ENCODE measurements at places on chromosomes 1 and 21.

- no peak for DNase-seq
These were observed 52.4 kb downstream of the CHD5 start for GRCh38 chr1:6127587-6128163.

- DNase-seq: peak; percentile 54
These were observed 4.1 kb downstream of the AXDND1 start for GRCh38 chr1:179369751-179370341.

GRCh38 chr1:99240621-99241020 lies 23.7 kb upstream of the PLPPR4 start:
- DNase-seq: no peak

GRCh38 chr1:202135221-202135721 lies 9.3 kb downstream of the ARL8A start:
- peak; percentile 30 for DNase-seq

DNA sequence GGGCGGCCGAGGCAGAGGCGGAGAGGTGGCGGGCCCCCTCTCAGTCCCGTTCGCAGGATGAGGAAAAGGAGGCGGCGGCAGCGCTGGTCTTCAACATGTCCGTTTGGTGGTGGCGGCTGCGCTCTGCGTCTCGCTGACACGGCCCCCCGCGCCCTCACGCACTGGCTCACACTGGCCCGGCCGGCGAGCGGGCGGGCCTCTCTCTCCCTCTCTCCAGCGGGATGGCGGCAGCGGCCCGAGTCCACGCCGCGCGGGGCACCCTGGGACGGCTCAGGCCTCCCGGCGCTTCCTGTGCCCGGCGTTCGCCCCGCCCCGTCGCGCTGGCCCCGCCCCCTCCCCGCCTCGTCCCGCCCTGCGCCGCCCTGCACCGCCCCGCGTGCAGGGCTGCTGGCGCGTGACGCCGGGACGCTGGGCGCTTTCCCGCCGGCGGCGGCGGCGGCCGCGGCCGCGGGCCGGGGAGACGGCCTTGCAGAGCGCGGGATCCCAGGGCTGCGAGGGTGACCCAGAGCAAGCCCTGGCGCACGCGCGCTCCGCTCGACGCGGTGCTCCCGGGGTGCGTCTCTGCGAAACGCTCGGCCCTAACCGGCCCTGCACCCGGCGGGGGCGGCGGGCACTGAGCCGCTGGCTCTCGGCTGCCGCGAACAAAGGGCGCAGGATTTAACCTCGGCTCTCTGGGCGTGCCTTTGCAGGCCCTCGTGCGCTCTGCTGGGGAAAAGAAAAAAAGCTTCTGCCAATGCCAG lies at the start of gene SCAF4:
Gene SCAF4, minus strand, starts transcription at position 262 of the 740 bp plus-strand sequence. CDS start 426 bp downstream, outside the sequence.
- DNase-seq: peak; percentile 50

GRCh38 chr1:101188331-101188730 lies 48.5 kb upstream of the S1PR1 start:
- no peak for DNase-seq

- DNase-seq: no peak
These were observed 66.7 kb downstream of the CCDC30 start for GRCh38 chr1:42529724-42530181.

GRCh38 chr1:95407131-95407885 lies 173.3 kb downstream of the RWDD3 start:
- no peak for DNase-seq

GRCh38 chr1:15460708-15461095 lies 4.2 kb downstream of the CELA2A start:
- no peak for DNase-seq

DNA sequence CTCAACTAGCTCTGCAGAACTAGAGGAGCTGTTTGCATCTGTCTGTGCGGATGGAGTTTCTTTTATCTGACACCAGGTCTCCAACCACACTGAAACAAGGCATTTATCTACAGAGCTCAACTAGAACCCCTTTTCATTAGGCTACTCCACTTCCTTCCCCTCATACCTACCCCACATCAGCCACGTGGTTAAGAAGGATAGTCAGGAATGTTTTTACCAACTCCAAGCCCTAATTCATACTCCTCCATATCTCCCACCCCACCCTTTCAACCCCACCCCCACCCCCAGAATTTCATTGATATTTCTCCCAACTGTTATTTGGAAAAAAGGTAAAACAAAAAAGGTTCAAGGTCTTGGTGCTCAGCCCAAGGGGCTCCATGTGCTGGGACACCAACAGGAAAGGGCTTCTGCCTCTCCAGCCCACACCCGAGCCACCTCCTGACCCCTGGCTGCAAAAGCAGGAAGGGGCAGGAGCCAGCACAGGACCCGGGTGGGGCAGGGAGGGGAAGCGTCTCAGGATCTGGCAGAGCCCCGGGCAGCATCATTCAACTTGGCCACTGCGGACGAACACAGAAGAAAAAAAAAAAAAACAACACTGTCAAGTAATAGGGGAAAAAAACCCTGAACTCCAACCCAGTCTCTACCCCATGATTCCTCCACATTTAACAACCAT lies 7.0 kb downstream of the ENSA start:
- no peak for DNase-seq

DNA sequence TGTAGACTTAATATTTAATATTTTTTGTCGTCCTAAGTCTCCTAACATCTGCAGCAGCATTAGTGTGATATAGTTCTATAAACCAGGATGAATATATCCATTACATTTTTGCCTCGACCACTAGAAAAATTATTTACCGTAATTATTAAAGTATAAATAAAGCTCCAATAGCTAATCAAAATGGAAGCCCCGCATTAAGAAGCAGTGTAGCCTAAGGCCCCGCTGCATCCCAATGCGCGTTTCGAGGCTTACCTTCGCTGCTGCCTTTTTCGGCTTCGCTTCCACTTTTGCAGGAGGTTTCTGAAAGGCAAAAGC lies 891 bp downstream of the HMGN1 start:
- DNase-seq: no peak

DNA sequence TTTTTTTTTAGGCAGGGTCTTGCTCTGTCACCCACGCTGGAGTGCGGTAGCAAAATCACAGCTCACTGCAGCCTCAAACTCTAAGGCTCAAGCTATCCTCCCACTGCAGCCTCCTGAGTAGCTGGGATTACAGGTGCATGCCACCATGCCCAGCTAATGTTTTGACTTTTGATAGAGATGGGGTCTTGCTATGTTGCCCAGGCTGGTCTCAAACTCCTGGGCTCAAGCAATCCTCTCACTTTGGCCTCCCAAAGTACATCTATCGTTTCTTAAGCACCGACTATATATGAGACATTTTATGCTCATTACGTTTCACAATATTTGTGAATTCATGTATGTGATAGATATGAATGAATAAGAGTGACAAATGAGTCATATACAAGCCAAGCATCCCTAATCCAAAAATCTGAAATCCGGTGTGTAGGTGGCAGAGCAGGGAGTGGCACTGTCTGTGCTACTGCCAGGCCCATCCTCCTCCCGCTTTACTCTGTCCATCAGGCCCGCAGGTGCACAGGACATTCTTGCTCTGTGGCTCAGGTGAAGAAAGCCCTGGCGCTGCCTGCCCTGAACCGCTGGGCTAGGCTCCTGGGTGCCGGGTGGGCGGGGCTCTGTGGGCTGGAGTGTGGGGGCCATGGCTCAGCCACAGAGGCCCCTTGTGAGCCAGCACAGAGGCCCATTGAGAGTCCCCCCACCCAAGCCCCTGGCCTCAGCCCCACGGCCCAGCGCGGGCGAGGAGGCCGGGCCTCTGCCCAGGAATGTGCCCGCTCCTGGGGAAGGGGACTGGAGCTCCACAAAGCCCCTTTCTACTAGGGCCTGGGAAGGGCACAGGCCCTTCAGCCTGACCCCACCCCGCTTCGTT lies 45.3 kb downstream of the HSPG2 start:
- no peak for DNase-seq

DNA sequence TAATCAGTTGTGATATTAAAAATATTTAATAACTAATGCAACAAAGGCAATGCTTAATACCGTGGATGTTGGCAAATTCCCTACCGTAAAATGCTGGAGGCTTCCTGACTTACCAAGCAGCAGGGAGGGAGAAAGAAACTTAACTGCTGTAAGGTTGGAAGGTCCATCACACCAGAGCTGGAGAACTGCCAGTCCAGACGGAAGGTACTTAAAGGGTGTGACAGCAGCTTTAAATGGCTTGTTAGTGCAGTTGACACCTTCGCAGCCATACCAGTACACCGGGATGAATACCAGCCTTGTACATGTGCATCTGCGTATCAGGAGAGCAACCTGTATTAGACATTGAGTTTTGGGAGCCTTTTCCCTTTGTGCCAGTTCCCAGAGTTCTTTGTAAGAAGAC lies 269.5 kb upstream of the NCAM2 start:
- DNase-seq: no peak

DNA sequence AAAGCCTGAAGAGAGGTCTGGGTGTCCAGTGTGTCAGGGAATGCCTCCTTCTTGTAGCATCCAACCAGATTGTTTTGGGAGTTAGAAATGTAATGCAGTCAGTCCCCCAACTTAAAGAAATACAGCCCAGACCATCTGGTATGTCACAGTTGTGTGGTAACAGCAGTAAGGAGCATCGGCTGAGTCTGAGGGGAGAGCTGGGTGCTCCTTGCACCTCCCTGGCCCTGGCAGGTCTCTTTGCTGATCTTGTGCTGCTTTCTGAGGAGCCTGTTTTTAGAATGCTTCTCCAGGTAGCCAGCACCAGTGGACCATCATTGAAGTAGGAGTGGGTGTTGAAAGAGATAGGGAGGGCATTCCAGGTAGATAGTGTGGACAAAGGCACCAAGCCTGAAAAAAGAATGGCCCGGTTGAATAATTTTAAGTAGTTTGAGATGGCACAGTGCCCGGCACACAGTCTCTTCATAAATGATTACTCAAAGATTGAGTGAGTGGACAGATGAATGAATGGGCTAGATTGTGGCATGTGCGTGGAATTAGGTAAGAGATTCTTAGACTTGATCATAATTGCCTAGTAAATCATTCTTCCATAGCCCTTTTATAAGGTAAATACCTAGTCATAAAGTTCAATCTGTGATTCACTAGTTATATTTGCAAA lies 46.5 kb downstream of the LAMC1 start:
- no peak for DNase-seq

DNA sequence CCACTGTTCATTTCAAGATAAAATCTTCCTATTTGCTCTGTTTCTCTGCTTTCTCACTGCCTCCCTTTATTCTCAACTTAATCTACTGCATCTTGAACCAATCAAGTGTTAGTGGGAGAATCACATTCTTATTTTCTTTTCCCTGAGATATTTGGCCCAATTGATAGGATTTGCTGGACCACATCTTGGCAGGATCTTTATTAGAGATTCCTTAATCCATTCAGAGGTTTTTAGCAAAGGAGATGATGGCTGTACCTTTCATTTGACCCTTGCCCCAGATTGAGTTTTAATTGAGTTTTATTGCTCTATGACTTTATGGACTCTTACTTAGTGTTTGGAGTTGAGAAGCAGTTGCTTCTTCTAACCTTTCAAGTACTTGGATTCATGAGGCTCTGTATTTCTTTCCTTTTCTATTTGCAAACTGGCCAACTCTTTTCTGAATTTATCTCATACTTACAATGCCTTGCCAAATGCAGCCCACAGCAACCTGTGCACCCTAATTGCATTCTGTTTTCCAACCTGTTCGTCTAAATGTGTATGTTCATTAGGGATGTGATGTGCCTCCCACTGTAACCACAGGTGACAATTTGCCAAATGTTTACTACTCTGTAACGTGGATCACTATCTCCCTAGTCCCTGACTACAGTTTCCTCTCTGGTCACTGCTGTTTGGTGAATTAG lies 274.8 kb upstream of the KAZN start:
- no peak for DNase-seq

- no peak for DNase-seq
These were observed 37.5 kb downstream of the C1orf141 start for GRCh38 chr1:67097305-67097704.

DNA sequence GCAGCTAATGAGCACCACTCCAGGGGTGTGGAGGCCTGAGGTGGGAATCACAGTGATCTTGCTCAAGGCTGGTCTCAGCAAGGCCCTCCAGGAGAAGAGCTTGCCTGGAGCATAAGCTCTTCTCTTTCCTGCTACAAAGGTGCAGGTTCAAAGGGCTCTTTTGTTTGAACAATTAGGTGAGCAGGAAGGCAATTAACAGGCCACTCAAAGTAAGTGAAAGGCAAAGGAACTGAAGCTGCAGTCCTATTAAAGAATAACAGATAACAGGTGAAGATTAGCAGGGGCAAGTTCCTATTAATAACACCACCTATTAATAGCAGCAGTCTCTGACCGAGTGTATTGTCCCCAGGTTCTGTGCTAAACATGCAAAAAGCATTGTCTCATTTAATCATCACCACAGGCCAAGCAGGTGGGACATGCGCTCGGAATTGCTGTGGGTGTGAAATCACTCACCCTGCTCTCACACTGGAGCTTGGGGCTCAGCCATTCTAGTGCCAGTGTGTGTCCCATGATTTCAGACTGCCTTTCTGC lies 113.8 kb downstream of the RHOU start:
- no peak for DNase-seq

GRCh38 chr1:98939471-98939870 lies 65.2 kb downstream of the PLPPR5 start:
- DNase-seq: no peak

DNA sequence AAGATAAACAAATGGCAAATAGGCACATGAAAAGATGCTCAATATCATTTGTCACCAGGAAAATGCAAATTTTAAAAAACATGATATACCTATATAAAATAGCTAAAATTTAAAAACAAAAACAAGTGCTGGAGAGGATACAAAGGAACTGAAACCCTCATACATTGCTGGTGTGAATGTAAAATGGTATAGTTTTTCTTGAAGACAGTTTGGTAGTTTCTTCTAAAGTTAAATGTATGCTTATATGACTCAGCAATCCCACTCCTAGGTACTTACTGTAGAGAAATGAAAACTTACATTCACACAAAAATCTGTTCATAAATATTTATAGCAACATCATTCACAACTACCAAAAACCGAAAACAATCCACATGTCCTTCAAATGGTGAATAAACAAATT lies 11.2 kb downstream of the TAF12 start:
- DNase-seq: no peak

GRCh38 chr1:171940368-171940767 lies 99.1 kb downstream of the DNM3 start:
- DNase-seq: no peak

DNA sequence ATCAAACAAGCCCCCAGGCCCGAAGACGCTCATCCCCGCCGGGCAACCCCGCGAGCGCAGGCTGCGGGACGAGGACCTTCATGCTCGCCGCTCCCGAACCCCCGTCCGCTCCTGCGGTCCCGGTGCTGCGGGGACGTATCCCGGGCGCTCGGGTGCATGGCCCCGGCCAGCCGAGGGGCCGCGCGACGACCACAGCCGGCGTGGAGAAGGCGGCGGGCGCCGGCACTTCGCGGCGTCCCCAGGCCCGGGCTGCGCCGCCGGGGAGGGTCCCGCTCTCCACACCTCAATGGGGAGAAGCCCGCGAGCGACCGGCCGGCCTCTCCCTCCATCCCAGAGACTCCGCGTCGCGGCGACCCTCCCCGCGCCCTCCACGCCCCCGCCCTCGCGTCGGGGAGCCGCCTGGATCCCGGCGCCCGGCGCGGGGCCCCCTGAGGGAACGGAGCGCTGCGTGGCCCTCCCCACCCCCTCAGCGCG lies 401 bp downstream of the ERRFI1 start:
- DNase-seq: no peak

All from AG04450 (cell line).